Right atrium auricular region (tissue), 2 donors: ENCODE measurements at places on chromosomes 4 and X.

DNA sequence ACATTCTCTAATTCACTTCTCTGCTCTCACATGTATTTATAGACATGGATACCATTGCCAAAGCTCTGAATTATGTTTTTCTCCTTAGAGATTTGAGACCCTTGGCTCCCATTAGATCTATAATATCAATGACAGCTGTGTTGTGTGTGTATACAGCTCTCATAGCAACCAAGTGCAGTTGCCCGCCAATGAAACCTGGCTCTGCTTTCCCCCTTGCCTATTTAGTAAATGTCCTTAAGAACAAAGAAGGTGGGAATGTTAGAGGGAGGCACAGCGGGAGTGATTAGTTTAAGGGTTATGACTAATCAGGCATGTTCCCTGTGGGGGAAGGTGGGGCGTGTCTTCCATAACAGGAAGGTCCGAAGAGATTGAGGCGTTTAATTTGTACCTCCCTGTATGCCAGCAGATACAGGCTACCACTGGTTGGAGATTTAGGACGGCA, 100.5 kb upstream of the TBC1D9 start:
- no peak overlapping the region for H3K4me3 ChIP-seq
- no peaks in the 10 kb centered on the region for H3K27me3 ChIP-seq

DNA sequence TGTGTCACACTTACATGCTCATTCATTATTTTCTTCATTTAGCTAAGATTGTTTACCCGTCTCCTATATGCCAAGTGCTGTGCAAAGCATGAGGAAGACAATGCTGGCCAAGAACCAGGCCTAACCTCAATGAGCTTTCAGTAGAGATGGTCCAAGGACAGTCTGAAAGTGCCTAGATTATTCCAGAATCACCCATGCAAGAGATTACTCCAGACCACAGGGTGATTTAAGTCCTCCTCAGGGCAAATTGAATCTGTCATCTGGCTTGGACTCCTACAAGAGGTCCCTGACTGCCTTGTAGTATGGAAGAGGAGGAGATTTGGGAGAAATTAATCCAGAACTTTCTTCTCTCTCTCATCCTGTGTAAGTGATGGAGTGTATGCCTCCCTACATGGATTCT, 99.4 kb upstream of the NDP start:
- no peaks in the 10 kb centered on the region for H3K36me3 ChIP-seq
- DNase-seq, result no peak
- H3K27me3 ChIP-seq, result no peaks in the 10 kb centered on the region
- no peak overlapping the region for H3K4me3 ChIP-seq
- no peak overlapping the region for H3K27ac ChIP-seq
- no peaks in the 10 kb centered on the region for H3K4me1 ChIP-seq

- H3K27me3 ChIP-seq, result no peaks in the 10 kb centered on the region
- H3K27ac ChIP-seq, result peak overlapping the region; percentile 52
- no peak for DNase-seq
- no peaks in the 10 kb centered on the region for H3K36me3 ChIP-seq
- H3K4me3 ChIP-seq, result peak overlapping the region; percentile 22
Observed at GRCh38 chr4:157992038-157992705, 180.7 kb downstream of the GASK1B start.

- no peaks in the 10 kb centered on the region for H3K27me3 ChIP-seq
- no peaks in the 10 kb centered on the region for H3K4me1 ChIP-seq
- no peak overlapping the region for H3K27ac ChIP-seq
- DNase-seq, result no peak
Observed at GRCh38 chrX:42746606-42747005, 31.4 kb downstream of the PPP1R2C start.

- H3K27ac ChIP-seq, result no peak overlapping the region
- H3K4me1 ChIP-seq, result peaks cover 1% of the 10 kb centered on the region
- H3K27me3 ChIP-seq, result no peaks in the 10 kb centered on the region
- H3K4me3 ChIP-seq, result no peak overlapping the region
- no peaks in the 10 kb centered on the region for H3K36me3 ChIP-seq
- DNase-seq, result no peak
Observed at GRCh38 chr4:7429601-7430078, 5.1 kb downstream of the PSAPL1 start.

DNA sequence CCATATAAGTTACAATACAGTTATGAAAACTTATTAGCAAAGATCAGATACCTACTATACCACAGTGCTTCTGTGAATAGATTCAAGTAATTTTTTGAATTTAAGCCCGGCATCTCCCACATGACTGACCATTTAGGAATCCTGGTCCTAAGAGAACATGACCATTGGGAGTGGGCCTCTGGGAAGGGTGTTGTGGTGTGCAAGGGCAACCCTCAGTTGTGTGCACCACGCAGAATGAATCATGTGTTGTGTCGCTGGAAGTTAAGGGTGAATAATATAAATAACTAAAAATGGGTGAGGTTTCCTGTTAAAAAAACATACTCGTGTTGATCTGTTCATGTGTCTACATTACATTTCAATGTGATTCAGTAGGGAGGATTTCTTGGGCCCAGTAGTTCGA, 15.5 kb downstream of the CPE start:
- H3K4me3 ChIP-seq, result no peak overlapping the region
- no peaks in the 10 kb centered on the region for H3K36me3 ChIP-seq
- DNase-seq, result no peak

- peak overlapping the region; percentile 89 for H3K4me3 ChIP-seq
- H3K4me1 ChIP-seq, result no peaks in the 10 kb centered on the region
- peak overlapping the region; percentile 99 for H3K27ac ChIP-seq
- no peaks in the 10 kb centered on the region for H3K36me3 ChIP-seq
- H3K27me3 ChIP-seq, result no peaks in the 10 kb centered on the region
- DNase-seq, result peak; percentile 87
Observed at GRCh38 chr4:113760795-113761619, 531 bp downstream of the CAMK2D start.

DNA sequence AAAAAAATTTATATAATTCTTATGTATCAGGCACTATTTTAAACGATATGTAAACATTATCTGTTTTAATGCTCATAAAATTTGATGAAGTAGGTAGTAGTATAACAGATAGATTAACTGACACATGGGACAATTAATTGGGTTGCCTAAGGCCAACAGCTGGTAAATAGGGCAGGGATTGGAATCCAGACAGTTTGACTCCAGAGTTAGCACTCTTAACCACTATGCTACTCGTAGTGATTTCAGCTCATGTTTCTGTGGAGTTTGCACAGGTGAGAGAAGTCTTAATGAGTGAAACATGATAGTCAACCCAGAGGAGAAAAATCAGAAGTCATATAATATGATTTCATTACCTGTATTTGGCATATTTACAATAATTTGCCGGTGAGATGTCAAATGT, 126.0 kb upstream of the WDFY3 start:
- no peak overlapping the region for H3K4me3 ChIP-seq
- H3K36me3 ChIP-seq, result no peaks in the 10 kb centered on the region
- H3K27ac ChIP-seq, result no peak overlapping the region
- H3K4me1 ChIP-seq, result no peaks in the 10 kb centered on the region

DNA sequence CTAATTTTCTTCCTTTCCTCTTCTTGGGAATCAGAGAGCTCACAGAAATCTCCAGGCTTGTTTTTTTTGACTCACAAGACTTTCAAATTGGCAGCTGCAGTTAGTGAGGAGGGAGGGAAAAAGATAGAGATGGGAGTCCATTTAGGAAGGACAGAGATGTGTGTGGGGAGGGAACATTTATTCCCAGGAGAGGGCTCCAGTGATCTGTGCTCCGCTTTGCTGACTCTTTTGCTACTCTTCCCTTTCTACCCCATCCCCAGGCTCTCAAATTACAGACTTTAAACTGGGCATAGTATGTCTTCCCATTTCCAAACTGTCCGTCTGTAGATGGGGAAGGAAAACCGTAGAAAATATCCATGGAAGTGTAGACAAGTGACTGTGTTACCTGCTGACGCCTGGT, 39.1 kb upstream of the UCP1 start:
- H3K36me3 ChIP-seq, result no peaks in the 10 kb centered on the region
- H3K27ac ChIP-seq, result no peak overlapping the region
- no peaks in the 10 kb centered on the region for H3K4me1 ChIP-seq
- no peaks in the 10 kb centered on the region for H3K27me3 ChIP-seq

DNA sequence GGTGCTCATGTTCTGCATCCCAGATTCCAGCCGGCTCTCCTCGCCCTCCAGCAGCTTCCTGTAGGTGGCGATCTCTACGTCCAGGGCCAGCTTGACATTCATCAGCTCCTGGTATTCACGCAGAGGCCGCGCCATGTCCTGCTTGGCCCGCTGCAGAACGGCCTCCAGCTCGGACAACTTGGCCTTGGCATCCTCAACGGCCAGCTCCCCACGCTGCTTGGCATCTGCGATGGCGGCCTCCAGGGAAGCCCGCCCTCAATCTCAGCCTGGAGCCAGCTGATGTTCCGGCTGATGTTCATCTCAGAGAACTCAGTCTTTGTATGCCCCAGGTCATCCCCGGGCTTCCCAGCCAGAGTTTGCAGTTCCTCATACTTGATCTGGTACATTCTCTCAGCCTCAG, 431.8 kb upstream of the DIPK2B start:
- H3K4me1 ChIP-seq, result no peaks in the 10 kb centered on the region
- no peak overlapping the region for H3K4me3 ChIP-seq
- H3K27me3 ChIP-seq, result no peaks in the 10 kb centered on the region
- H3K36me3 ChIP-seq, result no peaks in the 10 kb centered on the region

DNA sequence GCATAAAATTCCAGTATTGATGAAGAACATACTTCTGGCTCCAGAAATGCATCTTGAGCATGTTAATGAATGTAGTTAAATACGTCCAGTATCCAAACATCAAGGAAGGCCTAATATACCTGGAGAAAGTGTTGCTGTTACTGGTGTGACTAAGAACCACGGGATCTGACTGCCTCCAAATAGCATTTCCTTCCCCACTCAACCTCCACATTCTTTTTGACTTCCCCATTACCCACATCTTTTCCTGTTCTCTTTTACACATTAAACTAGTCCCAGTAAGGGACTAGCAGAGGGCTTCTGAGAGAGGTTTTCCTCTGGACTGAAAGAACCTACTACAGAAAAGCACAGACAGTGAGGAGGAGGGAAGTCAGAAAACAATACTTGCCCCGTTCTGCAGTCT, 482.8 kb upstream of the HTR2C start:
- H3K4me1 ChIP-seq, result no peaks in the 10 kb centered on the region
- no peak for DNase-seq
- no peak overlapping the region for H3K27ac ChIP-seq
- no peaks in the 10 kb centered on the region for H3K27me3 ChIP-seq
- H3K4me3 ChIP-seq, result no peak overlapping the region

DNA sequence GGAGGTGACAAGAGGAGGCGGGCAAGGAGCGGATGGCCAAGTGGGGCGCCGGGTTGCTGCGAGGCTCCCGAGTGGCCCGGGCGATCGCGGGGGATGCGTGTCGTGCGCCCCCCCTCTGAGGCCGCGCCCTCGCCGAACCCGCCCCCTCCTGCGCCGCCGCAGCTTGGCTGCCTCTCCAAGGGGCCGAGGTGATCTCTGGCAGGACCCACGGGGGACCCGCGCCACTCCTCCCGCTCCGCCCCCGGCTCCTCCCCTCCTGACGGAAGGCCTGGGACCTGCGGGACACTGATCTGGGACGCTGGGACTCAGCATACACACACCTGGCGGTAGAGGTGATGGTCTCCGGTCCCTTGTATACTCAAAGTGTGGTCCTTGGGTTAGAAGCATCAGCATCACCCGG, 21.9 kb upstream of the FAM47C start:
- no peak overlapping the region for H3K27ac ChIP-seq
- no peaks in the 10 kb centered on the region for H3K36me3 ChIP-seq
- H3K27me3 ChIP-seq, result no peaks in the 10 kb centered on the region
- DNase-seq, result no peak
- no peak overlapping the region for H3K4me3 ChIP-seq

GRCh38 chrX:49912086-49912485, 10.3 kb upstream of the CLCN5 start:
- H3K27ac ChIP-seq, result no peak overlapping the region
- no peak overlapping the region for H3K4me3 ChIP-seq
- no peaks in the 10 kb centered on the region for H3K27me3 ChIP-seq
- no peaks in the 10 kb centered on the region for H3K4me1 ChIP-seq
- DNase-seq, result no peak

- H3K4me3 ChIP-seq, result no peak overlapping the region
- H3K27ac ChIP-seq, result no peak overlapping the region
- no peaks in the 10 kb centered on the region for H3K4me1 ChIP-seq
- H3K36me3 ChIP-seq, result no peaks in the 10 kb centered on the region
- DNase-seq, result no peak
Observed at GRCh38 chrX:23659339-23659738, 8.0 kb upstream of the PRDX4 start.

DNA sequence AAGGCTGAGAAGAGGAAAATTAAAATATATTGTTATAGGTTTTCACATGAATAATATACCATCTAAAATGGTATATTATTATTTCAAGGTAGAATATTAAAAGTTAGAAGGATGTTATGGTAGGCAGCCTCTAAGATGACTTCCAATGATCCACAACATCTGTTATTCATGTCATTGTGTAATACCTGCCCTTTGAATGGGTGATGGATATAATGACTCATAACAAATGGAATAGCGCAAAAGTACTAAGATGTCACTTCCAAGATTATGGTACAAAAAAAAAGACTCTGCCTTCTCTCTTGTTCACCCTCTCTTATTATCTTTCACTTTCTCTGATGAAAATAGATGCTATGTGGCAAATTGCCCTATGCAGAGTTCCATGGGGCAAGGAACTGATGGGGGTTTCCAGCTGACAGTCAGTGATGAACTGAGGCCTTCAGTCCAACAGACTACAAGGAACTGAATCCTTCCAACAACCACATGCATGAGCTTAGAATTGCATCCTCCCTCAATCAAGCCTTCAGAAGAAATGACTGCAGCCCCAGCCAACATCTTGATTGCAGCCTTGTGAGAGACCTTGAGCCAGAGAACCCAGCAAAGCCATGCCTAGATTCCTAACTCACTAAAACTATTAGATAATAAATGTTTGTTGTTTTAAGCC, 57.7 kb downstream of the HS6ST2 start:
- H3K36me3 ChIP-seq, result no peaks in the 10 kb centered on the region
- no peak for DNase-seq
- H3K27me3 ChIP-seq, result no peaks in the 10 kb centered on the region
- no peak overlapping the region for H3K27ac ChIP-seq
- no peaks in the 10 kb centered on the region for H3K4me1 ChIP-seq

GRCh38 chr4:73520821-73521220, 39.3 kb downstream of the AFM start:
- no peak for DNase-seq
- H3K4me3 ChIP-seq, result no peak overlapping the region
- no peaks in the 10 kb centered on the region for H3K36me3 ChIP-seq
- no peak overlapping the region for H3K27ac ChIP-seq

DNA sequence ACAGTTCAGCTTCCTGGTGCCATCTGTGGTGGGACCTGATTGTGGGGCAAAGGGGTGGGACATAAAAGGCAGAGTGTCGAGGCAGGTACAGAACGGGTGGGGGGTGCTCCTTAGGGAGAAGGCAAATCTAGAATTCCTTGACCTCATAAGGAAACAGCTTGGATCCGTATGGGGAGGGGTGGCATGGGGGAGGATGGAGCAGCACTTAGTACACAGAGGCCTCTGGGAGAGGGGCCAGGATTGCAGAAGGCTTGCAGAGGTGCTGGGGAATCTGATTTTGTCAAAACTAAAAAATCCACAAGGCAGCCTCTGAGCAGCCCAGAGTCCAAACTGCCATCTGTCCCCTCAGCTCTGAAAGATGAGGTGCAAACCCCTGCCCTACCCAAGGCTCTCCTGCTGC, 2.3 kb upstream of the EMD start:
- H3K4me1 ChIP-seq, result no peaks in the 10 kb centered on the region
- no peaks in the 10 kb centered on the region for H3K36me3 ChIP-seq
- no peak overlapping the region for H3K4me3 ChIP-seq
- no peaks in the 10 kb centered on the region for H3K27me3 ChIP-seq

- peak overlapping the region; percentile 87 for H3K27ac ChIP-seq
- peak overlapping the region; percentile 84 for H3K4me3 ChIP-seq
- no peak for DNase-seq
- H3K4me1 ChIP-seq, result peaks cover 3% of the 10 kb centered on the region
- no peaks in the 10 kb centered on the region for H3K27me3 ChIP-seq
- peaks cover 39% of the 10 kb centered on the region for H3K36me3 ChIP-seq
Observed at GRCh38 chr4:2935762-2936743, 27.2 kb downstream of the NOP14 start.
